T-helper 9 cell (primary cell): ENCODE measurements at places on chromosomes 1 and 21.

- DNase-seq = no peak
Observed at GRCh38 chr1:12370333-12370975, 140.6 kb downstream of the VPS13D start.

DNA sequence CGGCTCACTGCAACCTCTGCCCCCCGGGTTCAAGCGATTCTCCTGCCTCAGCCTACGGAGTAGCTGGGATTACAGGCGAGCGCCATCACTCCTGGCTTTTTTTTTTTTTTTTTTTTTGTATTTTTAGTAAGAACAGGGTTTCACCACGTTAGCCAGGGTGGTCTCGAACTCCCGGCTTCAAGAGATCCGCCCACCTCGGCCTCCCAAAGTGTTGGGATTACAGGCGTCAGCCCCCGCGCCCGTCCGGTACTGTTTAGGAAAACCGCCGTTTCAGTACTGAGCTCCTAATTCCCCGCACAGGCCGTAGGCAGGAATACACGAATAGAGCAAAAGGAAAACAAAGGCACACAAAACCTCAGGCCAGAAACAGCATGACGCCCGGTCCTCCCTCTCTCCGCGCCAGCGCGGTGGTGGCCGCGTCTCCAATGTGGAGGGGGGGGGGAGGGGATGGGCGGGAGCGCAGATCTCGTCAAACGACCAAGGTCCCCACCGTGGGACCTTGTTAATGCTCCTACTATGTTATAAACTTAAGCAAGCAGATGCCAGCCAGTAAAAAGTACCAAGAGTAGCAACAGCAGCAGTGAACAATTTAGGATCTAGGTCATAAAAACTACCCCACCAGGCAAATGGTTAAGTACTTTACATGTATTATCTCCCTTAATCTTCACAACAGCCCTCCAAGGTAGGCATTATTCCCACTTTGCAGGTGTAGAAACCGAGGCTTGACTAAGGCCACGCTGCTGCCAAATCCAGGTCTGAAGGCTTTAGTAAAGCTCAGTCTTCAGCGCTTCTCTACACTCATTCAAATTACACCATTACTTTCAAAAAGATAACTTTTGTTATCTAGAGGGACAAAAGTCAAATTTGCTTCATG lies 648 bp upstream of the ADAR start:
- peak; percentile 16 for DNase-seq

GRCh38 chr1:168966217-168966616 lies 140.3 kb upstream of the ATP1B1 start:
- DNase-seq = no peak

GRCh38 chr1:167808690-167809089 lies 86.9 kb downstream of the MPZL1 start:
- DNase-seq = no peak

GRCh38 chr1:27301582-27302199 lies 20.3 kb upstream of the TMEM222 start:
- DNase-seq = no peak

DNA sequence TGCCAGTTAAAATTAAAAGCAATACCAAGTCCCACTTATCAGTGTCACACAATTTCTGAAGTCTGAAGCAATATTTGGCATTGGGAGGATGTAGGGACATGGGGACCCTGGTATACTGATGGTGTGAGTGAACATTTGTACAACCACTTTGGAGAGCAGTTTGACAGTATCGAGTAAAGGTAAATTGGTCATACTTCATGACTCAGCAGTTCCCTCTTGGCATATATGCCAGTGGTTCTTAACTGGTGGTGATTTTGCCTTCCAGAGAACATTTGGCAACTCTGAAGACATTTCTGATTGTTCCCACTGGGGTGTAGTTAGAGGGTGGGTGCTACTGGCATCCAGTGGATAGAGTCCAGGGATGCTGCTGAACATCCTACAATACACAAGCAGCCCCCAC lies 19.7 kb downstream of the FMOD start:
- no peak for DNase-seq

GRCh38 chr21:32868631-32869454 lies 97.3 kb upstream of the PAXBP1 start:
- no peak for DNase-seq

DNA sequence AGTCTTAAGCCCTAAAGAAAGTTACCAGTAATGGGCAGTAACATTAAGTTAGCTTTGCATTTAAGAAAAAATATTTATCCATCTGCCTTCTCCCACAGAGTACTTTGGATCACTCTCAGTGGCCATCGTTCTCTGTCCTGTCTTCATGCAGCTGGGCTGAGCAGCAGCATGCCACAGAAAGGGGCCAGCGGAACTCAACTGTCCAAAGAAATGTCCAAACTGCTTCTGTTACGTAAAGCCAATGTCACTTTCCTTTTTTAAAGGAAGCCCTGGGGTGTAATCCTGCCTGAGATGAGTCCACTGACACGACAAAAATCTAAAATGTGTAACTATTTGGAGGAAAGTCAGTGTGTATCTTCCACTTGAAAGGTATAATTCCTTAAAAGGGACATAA lies 291.6 kb downstream of the SMYD3 start:
- no peak for DNase-seq

GRCh38 chr1:164716992-164717703 lies 158.2 kb downstream of the PBX1 start:
- no peak for DNase-seq

- DNase-seq = no peak
Observed at GRCh38 chr1:44672254-44672955, 1.9 kb downstream of the TMEM53 start.

GRCh38 chr1:207067185-207067584 lies 14.1 kb downstream of the PFKFB2 start:
- no peak for DNase-seq

DNA sequence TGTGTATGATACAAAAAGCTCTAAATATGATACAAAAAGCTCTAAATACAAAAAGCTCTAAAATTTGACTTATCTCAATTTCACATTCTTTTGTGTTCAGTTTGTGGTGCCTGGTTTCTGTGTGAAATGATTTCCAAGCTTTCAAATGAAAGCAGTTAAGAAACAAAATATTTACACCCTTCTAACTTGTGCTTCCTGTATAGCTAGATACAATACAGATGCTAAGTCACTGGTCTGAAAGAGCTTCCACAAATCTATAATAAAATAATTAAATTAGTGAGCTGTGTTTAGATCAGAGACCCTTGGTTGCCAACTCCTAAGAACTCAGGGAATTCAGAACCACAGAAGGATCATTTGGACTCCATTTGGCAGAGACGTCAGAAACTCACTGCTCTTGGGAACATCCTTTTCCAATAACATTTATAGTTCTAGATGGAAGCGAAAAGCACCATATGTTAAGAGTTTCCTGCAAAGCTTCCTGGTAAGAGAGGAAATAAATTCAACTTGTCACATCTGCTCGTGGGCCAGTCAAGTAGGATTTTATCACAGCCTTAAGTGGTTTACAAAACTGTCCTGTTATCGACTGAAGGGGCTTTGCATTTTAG lies 1079.1 kb downstream of the ADGRL2 start:
- DNase-seq = no peak

- no peak for DNase-seq
Observed at GRCh38 chr1:209046935-209047334, 536.6 kb upstream of the CAMK1G start.

- DNase-seq = no peak
Observed at GRCh38 chr1:206708882-206709281, 24.2 kb downstream of the MAPKAPK2 start.

DNA sequence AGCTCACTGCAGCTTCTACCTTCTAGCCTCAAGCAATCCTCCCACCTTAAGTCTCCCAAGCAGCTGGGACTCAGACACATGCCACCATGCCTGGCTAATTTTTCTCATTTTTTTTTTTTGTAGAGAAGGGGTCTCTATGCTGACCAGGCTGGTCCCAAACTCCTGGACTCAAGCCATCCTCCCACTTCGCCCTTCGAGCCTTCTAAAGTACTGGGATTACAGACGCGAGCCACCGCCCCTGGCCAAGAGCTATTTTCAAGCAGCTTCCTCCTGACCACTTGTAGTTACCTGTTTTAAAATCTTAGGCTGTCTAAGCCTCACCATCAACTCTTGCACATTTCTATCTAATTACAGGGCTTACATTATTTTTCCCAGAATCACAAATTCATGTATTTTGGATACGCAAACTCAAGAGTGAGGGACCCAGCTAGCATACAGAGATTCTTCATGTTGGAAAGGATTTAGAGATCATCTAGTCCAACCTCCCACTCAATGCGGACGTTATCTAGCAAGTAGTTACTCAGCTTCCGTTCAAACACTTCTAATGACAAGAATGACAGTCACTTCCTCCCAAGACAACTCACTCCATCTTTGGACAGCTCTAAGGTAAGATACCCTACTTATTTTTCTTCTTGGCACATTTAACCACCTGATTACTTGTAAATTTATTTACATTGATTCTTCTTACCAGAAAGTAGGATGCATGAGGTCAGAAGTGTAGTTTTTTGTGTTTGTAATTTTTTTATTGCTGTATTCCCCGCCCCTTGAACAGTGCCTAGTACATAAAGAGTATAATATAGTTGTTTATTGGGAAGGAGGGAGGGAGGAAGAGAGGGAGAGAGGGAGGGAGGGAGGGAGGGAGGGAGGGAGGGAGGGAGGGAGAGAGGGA lies 65.4 kb downstream of the LUZP1 start:
- DNase-seq = no peak

- no peak for DNase-seq
Observed at GRCh38 chr1:1433804-1434130, 1.7 kb upstream of the VWA1 start.

- no peak for DNase-seq
Observed at GRCh38 chr1:210617293-210617692, 288.6 kb downstream of the HHAT start.

GRCh38 chr1:107541412-107541811 lies 400.6 kb downstream of the NTNG1 start:
- DNase-seq = no peak

DNA sequence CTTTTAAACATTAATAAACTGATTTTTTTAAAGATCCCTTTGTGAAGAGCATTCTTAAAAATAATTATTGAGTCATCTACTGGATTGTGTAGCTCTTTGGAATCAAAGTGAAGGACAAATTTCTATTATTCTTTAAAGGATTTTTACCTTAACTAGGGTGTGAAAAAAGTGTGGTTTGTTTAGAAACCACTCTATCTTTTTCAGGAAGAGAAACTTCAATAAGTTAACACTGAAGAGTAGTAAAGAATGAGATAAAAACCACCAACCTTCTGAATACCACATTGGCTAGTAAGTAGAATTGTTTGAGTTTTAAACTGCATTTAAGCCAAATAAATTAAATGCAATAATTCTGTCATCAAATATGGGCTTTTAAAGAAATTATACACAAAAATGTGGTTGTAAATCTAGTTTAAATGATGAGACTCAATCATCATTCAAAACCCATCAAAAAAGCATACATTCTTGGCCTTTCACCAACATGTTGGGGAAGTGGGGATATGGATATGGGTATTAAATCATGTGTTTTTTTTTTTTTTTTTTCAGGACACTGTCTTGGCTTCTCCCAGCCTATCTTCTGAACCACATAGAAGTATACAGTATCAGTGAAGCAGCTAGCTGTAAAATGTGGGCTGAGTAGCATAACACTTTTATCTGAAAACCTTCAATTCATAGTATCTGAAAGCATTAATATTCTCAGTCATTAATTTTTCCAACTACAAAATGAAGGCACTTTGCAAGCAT lies 4.8 kb downstream of the S1PR1 start:
- DNase-seq = no peak

DNA sequence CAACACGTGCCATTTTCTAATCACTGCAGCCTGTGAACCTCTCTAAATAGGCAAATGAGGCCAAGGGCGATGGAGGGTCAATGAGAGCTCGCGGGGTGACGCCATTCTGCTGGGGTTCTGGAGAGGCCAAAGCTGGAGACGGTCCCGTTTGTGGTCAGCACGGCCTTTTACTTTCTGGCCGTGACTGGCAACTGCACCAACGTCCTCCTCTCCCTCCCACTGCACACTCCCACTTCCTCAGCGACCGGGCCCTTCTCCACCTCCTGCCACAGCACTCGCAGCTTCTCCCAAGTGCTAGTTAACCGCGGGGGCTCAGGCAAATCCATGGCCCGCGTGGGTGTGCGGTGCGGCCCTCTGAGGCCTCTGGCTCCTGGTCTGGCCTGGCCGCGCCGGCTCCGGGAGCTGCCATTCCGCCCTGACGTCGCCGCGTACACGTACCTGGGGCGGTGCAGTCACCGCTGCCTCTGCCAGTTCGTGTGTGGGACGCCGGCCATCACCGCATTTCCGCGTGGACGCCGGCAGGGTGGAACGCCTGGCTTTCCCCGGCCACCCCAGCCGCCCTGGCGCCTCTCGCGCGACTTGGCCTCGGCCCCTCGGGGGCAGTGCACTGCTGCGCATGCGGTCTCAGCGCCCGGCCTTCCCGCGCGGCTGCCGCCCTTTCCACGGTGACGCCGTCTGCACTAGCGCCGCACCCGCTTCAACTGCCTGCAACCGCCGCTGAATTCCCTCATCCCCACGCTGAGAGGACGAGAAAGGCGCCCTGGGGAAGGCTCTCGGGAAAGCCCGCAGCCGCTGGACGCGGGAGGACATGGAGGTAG lies 18.2 kb downstream of the OR2C3 start:
- no peak for DNase-seq

- no peak for DNase-seq
Observed at GRCh38 chr1:201899683-201900429, 11.2 kb downstream of the SHISA4 start.

- no peak for DNase-seq
Observed at GRCh38 chr21:41142051-41142795, 25.7 kb upstream of the BACE2 start.

GRCh38 chr1:6465461-6466005 lies 440 bp downstream of the TNFRSF25 start:
- peak; percentile 45 for DNase-seq

- DNase-seq = no peak
Observed at GRCh38 chr1:202075389-202075788, 47.3 kb upstream of the GPR37L1 start.

- DNase-seq = no peak
Observed at GRCh38 chr1:167795810-167796740, 74.3 kb downstream of the MPZL1 start.
